ENCODE measurements at places on chromosomes 3 and 15.

DNA sequence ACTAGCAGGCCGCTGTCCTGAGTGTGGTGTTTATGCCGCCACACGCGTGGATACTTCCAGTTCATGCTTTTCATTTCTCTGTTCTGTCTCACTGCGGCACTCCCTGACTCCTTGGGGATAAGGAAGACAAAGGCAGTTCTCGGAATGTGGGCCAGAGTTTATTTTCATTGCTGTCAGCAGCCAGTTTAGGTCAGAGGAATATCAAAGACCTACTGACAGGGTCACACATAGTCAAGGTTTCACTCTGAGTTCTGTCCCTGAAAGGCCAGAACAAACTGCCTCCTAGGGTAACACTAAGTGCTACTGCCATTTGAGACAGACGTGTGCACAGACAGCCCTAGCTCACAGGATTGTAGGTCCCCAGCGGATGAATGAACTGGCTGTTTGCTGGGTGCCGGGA is 27.3 kb upstream of the SPTBN5 start:
- no peak for DNase-seq

DNA sequence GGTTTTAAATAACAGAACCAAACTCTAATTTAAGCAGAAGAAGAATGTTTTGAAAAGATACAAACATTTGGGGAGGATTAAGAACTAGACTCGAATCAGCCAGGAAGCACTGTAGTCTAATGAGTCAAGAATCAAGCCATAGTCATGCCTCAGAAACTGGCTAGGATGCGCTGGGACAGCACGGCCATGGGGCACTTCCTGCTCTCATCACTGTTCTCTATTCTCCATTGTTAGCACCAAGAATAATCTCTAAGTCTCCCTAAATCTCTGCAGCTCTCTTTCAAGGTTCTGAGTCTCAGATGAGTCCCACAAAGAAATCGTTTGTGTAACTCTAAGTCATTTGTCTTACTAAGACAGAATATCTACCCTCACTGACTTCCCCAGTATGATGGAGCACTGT is 399.0 kb upstream of the KCNMB2 start:
- no peak for DNase-seq

GRCh38 chr15:70576276-70576675 is 187.1 kb downstream of the UACA start:
- no peak for DNase-seq

- DNase-seq = no peak
Observed at GRCh38 chr3:129525341-129525968, 3.0 kb upstream of the RHO start.

DNA sequence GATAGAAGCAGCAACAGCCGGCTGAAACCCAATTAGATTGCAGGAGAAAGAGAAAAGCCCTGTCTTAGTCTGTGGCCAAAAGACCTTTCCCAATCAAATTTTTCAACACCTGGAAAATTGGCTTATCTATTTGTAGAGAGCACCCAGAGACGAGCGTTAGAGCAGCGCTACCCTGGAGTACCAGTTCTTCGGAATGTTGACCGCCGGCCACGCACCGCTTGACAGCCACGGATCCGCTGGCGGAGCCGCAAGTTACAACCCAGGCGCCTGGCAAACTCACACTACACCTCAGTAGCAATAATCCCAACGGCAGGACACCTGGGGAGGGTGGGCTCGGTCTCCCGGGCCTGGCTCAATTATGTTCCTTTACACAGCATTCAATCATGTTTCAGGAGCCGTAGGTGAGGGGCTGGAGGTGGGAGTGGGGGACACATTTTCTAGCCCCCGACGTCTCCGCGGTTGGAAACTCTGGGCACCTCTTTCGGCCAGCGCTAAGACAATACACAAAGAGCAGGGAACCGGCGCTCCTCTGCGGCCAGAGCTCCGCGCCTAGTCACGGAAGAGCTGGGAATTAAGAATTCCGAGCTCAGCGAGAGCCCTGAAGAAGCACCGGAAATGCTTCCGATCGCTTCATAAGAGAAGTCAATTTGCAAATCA is 1.2 kb downstream of the MB21D2 start:
- no peak for DNase-seq

- no peak for DNase-seq
Observed at GRCh38 chr3:120302361-120302760, 17.3 kb upstream of the GPR156 start.

DNA sequence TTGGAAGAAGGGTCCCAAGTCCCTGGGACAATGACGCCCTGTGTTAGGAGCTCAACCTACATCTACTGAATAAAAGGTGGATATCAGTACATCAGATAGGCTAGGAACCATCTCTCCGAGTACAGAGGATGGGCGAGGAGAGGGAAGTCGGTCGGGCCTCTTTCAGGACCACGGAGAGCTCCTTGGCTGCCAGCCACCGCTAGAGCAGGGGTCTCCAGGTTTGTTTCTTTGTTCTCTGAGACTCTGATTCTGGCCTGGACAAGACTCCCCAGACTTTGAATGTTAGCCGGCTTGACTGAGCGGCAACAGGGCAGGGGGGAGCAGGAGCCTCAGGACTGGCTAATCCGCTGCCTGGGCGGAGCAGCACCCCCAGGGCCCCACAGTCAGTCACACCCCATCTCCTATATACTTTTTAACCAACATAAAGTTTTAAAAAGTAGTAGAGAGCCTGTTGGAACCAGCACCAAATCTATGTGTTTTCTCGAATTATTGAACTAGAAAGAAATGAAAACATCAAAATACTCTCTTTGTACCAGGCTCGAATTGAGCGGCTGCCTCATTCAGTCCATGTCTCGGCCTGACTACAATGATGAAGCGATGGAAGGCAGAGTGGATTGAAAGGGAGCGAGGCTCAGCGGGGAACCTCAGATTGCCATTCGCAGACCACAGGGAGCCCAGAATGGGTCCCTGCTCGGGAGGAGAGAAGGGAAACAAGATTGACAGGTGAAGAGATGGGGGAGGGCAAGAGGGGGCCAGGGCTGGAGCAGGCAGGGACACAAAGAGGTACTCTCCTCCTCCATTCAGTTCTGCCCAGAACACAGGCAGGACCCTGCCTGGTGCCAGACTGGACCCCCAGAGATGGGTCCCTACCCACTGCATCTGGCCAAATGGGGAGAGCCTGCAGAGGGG is 131.6 kb downstream of the TPRA1 start:
- DNase-seq = no peak

GRCh38 chr3:76505202-76505845 is 534.6 kb upstream of the ROBO2 start:
- DNase-seq = no peak

DNA sequence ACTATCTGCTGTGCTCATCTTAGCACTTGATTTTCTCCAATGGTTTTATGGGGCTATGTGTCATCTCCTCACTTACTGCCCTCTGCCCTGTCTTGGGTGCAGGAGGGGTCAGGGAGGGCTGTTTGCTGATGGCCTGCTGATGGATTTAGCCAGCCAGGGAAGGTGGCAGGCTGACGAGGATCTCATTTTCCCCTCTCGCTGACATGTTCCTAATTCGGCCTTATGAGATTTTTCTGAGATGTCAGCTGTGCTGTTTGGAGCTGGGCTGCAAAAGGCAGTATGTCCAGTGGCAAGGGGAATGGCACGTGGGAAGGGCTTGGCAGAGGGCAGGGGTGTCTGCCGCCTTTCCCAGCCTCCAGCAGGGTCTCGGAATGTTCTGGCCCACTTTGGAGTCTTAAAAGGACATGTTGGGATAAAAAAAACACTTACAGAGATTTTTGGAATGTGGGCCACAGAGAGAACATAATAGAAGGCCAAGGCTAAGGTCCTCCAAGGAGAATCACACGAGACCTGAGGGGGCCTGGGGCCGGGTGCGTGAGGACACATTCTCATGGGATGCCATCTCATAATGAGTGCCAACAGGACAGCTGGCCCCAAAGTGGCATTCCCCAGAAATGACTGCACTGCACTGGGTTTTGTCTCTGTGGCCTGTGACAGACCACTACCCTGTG is 303.8 kb downstream of the TLE3 start:
- DNase-seq = no peak

DNA sequence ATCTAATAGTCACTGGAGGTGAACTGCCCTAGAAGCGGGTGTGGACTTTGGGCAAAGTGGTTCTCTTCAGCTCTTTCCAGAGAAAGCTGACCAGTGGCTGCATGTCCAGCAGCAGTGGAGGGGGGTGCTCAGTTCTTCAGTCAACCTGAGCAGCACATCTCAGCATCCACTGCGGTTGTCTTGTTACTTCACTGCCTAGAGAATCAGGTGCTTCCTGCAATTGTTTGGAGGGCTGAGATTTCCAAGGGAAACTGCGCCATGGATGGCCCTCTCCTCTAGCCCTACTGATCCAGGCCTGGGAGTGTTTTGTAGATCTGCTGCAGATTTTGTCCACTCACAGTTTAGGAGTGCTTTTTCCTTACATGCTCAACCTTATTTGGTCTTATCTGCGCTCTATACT is 65.6 kb upstream of the CFAP161 start:
- no peak for DNase-seq

GRCh38 chr3:50003824-50004223 is 63.9 kb downstream of the RBM6 start:
- DNase-seq = no peak

DNA sequence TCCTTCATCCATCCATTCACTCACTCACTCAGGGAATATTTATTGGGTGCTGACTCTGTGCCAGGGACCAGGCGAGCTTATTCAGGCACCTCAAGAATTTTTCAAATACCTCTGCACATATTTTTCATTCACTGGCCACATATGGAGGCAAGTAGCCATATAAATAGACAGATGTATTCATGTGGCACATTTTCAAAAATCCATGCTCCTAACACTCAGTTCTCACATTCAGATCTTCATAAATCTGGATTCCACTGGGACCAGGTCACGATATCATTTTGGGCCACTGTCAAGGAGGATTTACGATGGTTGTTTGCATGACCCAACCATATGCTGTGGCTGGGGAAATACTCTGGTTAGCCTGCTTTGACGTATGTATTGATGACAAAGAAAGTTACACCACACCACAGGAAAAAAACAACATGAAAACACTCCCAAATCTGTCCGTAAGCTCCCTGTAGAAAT is 241.8 kb upstream of the LRTM1 start:
- no peak for DNase-seq

- DNase-seq = no peak
Observed at GRCh38 chr15:39921274-39921638, 1.2 kb upstream of the GPR176 start.

- no peak for DNase-seq
Observed at GRCh38 chr3:131223373-131224289, 157.9 kb upstream of the NUDT16 start.

DNA sequence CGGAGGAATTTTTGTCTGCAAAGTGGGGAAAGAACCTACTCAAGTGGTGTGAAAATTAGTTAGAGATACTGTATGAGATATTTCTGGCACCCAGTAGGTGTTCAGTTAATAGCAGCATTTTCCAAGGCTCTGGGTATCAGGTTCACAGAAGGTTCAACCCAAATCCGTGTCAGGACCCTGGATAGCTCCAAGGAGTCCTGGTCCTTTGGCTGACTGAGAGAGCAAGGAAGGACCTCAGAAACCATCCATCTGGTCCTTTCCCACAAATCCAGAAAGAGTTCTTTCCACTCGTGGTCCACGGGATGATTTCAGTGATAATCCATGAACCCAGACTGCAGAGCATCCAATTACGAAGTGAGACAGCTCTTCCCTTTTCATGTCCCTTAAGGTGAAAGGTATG is 51.4 kb downstream of the SLC6A11 start:
- no peak for DNase-seq

- DNase-seq = no peak
Observed at GRCh38 chr3:148240351-148240750, 457.4 kb upstream of the AGTR1 start.

GRCh38 chr3:38311476-38311875 is 29.4 kb downstream of the SLC22A14 start:
- DNase-seq = no peak

DNA sequence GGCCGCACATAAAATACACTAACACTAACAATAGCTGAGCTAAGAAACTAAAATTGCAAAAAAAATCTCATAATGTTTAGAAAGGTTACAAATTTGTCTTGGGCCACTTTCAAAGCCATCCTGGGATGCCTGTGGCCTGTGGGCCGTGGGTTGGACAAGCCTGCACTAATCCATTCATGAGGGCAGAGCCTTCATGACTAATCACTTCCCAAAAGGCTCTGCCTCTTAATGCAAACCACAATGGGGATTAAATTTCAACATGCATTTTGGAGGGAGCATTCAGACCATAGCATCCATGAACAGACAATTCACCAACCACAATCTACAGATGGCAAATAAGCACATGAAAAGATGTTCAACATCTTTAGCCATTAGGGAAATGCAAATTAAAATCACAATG is 128.2 kb downstream of the SUCLG2 start:
- DNase-seq = no peak

DNA sequence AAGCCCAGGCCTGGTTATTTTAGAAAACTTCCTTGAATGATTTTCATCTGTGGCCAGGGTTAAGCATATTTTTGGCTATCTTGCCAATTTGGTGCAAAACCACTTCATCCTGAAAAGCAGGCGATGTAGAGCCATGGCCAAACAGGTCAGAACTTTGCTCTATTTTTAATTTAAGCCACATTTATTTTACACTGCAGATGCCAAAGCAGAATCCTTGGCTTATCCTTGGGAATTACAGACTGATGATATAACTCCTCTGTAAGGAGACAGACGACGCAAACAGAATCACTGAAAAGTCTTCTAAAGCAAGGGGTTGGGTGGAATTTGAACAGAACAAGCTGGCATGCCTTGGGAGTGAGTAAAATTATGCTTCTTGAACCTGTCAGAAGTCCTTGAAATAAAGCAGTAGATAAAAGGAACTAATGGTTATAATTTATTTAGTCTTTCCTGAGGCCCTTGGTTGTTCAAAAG is 121.9 kb downstream of the CHST2 start:
- no peak for DNase-seq

DNA sequence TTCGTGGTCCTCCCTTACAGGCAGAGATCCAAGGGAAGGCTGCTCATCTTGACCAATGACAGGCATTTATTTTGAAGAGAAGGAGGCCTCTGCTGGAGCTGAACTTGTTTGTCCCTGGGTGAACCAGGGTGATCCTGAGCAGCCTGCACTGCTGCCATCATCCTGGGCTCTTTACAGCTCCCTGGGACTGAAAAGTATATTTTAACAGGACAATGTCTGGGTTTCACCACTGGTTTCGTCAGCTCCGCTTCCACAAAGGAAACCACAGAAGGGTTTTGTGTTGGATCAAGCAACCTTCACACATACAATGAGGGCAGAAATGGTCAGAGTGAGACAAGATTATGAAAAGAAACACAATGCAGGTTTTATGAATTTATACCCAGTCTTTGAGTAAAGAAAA is 400.7 kb upstream of the TPM1 start:
- DNase-seq = no peak

DNA sequence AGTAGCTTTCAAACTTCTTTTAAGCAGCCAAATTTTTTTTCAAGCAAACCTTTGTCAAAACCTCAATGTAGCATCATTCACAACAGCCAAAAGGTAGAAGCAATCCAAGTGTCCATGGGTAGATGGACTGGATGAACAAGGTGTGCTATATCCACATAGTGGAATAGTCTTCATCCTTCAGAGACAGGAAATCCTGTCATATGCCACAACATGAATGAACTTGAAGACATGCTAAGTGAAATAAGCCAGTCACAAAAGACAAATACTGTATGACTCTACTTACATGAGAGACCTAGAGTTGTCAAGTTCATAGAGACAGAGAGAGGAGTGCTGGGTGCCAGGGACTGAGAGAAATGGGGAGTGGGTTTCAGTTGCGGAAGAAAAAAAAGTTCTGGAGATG is 87.6 kb downstream of the SRGAP3 start:
- DNase-seq = no peak
